Cortex of kidney (tissue), 1 donor: ENCODE measurements at places on chromosomes 1 and 21.

DNA sequence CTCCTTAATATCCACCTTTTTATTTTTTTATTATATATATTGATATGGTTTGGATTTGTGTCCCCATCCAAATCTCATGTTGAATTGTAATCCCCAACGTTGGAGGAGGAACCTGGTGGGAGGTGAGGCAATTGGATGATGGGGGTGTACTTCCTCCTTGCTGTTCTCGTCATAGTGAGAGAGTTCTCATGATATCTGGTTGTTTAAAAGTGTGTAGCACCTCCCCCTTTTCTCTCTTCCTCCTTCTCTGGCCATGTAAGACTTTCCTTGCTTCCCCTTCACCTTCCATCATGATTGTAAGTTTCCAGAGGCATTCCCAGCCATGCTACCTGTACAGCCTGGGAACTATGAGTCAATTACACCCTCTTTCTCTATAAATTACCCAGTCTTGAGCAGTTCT is 22.7 kb upstream of the CCSAP start:
- DNase-seq: no peak

- no peak for DNase-seq
These were observed 24.6 kb downstream of the MAPKAPK2 start for GRCh38 chr1:206709322-206709721.

GRCh38 chr1:203450001-203450400 is 25.6 kb upstream of the PRELP start:
- no peak for DNase-seq

- no peak for DNase-seq
These were observed 321.0 kb upstream of the LRRC7 start for GRCh38 chr1:69246710-69247109.

- DNase-seq: no peak
These were observed 36.8 kb downstream of the HLCS start for GRCh38 chr21:36929622-36930021.

DNA sequence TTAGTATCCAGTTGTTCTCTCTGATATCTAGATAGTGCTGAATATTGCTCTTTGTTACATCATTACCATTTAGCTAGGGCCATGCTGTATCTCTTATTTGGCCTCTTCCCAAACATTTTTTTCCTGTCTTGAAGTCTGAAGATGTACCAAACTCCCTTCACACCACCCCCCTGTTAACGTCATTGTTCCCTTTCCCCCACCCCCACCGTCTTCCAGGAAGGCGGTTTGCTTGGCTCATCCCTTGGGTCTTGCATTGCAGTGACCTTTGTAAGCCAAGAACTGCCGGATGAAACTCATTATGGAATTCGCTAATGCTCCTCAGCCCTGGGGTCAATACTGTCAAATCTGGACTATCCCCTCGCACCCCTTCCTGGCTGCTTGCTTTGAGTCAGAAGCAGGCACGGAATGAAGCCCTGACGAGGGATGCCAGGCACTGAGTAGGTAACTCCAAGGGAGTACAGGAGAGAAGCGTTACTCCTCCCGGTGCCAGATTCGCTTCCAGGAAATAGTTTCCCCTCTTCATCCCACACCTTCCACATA is 283.1 kb downstream of the TM2D1 start:
- no peak for DNase-seq
